ENCODE measurements at places on chromosomes 6 and 20.

- DNase-seq, result no peak
Observed at GRCh38 chr20:9068233-9068801, 570 bp upstream of the PLCB4 start.

GRCh38 chr6:93468291-93468690, 48.9 kb upstream of the EPHA7 start:
- no peak for DNase-seq

- no peak for DNase-seq
Observed at GRCh38 chr6:75747152-75747992, 1.7 kb upstream of the MYO6 start.

DNA sequence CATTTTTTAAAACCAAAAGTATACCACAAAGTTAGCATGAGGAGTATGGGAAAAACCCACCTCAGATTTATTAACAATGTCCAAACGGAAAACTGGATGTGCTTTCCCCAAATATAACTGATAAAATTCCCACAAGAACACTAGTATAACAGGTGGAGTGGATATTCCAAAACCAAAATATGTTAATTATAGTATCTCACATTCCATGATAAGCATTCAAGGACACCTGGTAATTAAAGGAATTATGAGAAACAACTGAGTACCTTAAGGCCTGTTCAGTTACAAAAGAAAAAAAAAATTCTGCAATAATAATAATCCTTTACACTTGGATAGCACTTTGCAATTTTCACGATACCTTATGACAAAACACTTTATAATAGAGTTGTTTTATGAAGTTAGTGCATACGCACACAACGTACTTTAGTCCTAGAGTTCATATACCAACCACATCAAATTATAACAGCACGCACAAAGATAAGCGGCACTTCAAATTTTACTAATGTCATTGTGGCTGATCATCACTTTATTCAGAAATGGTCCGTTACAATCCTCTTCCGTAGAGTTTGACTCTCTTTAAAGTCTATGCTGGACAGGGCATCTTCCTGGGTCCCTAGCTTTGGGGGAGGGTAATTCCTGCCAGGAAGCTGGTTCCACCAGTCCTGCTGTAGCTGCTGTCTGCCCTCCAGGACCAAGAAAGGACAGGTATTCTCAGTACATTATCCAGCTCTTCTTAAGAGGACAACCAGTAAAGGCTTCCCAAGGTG, 1.7 kb downstream of the CDK19 start:
- no peak for DNase-seq

GRCh38 chr20:55090286-55090685, 614.9 kb downstream of the DOK5 start:
- DNase-seq, result no peak

DNA sequence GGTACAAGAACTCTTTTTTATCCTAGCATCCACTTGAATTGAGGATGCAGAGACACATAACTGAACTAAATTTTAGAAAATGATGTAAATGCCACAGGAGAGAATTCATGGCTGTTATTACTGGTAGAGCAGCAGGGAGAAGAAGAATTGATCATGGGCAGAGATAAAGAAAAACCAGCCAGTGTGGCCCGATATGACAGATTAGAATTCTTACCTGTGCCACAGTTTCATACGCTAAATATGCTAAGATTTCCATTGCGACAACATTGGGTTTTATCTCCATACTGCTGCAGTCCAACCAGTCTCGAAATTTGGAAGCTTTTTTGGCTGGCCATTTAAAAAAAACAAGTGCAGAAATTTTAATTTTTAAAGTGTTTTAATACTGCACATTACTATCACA, 373.8 kb upstream of the RUNX2 start:
- no peak for DNase-seq

GRCh38 chr20:58647796-58648501, 3.1 kb upstream of the STX16 start:
- no peak for DNase-seq

GRCh38 chr20:61027218-61027617, 224.8 kb upstream of the CDH4 start:
- DNase-seq, result no peak

DNA sequence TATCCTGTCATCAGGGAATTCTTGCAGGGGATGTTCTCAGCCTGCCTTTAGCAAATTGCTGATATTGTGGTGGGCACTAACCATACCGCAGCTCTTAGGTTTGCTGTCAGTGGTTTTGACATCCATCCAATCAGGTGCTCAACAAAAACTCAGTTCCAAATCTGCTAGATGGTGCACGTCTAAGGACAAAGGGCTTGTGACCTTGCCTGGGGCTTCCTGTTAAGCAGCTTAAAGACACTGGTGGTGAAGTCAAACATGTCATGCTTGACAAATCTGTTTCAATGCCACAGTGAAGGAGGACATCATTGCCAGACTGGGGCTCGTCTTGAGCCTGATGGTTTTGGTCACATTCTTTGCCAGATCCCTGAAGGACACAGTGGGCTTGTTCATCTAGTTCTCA, 179.8 kb upstream of the NOX3 start:
- no peak for DNase-seq

GRCh38 chr6:169864148-169865020, 113.0 kb downstream of the ERMARD start:
- no peak for DNase-seq

GRCh38 chr6:2257363-2257762, 12.0 kb upstream of the GMDS start:
- no peak for DNase-seq

DNA sequence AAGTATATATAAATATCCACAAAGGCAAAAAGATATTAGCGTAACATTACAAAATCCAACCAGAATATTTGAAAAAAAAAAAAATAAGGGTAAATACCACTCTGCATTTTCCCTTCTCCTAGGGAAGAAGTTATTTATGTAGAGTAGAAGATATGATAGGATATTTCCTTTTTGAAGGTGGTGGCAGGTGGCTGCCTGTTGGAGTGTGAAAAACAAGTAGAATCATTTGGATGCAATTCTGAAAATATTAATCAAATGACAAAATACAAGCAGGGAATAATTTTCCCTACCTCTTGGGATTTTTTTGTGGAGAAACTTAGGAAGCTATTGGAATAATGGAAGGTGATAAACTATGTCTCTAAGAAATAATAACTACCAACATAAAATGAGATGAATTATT, 62.5 kb upstream of the OGFRL1 start:
- DNase-seq, result no peak

- DNase-seq, result no peak
Observed at GRCh38 chr20:52682237-52682636, 289.9 kb upstream of the TSHZ2 start.

DNA sequence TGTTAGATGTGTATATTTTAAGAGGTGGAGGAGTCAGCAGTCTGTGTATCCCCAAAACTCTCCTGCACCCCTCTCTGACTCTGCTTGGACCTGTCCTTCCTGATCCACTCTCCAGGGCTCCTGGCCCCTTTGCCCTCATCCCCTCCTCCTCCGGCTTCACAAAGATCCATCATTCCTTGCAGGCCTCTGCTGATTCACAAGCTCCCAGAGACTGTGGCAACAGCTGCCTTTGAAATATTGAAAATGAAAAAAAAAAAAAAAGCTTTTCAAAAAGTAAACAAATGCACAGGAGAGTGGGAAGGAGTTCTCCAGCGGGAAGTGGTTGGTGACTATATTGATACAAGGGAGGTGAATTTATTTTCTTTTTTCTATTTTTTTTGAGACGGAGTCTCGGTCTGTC, 330.2 kb upstream of the SULF2 start:
- DNase-seq, result no peak

DNA sequence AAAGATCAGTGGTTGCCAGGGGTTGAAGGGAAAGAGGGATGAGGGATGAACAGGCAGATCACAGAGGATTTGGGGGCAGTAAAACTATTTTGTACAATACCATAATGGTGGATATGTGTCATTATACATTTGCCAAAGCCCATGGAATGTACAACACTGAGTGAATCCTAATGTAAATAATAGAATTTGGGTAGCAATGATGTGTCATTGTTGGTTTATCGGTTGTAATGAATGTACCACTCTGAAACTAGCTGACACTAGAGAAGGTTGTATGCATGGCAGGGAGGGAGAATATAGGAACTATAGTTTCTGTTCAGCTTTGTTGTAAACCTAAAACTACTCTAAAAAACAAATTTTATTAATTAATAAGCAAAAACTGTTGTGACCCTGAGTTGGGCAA, 17.8 kb upstream of the ASF1A start:
- DNase-seq, result no peak

DNA sequence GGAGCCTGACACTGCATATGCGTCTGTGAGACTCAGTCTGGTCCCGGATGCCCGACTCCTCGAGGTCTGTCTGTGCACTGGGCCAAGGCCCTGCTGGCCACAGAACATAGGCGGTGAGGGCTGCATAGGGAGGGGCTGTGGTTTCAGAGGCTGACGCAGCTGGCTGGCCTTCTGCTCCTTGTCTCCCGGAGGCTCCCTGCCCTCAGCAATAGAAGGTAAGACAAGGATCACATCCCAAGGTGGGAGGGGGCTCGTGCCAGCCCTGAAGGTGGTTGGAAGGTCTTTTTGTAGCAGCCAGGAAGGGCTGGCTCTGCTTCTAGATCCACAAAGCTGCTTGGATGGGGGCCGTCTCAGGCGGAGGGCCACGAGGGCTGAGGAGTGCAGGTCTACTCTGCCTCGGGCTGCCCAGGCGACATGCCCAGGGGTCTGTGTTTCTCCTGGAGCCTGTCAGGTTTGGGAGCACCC, 239.8 kb upstream of the SULF2 start:
- DNase-seq, result no peak

DNA sequence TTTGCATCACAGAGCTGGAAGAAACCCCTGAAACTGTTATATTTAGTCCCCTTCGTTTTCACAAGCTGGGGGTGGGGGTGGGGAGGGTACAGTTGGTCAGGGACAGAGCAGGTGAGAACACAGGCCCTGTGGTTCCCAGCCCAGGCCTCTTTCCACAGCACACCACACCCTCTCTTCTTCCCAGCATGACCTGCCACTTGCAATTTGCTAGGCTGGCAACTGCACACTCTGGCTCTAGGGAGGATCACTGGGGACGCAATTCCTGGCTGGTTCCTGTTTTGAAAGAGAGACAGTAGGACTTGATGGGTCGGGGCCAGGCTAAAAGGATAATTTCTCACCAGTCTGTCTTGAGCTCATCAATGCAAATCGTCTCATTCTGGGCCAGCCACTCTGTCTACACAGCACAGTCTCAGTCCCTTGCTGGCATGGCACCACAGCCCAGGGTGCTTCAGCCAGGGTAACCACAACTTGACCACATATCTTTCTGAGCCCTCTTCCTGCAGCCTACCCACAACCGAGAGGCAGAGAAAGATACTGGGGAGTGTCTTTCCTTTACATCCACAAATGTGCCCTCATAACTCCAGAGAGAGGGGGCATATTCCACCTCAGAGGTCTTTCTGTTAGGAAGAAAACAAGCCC, 41.7 kb upstream of the EMILIN3 start:
- DNase-seq, result no peak

GRCh38 chr6:134281388-134281787, 36.5 kb downstream of the SGK1 start:
- DNase-seq, result no peak

GRCh38 chr6:36692220-36692619, 5.4 kb upstream of the RAB44 start:
- DNase-seq, result no peak

DNA sequence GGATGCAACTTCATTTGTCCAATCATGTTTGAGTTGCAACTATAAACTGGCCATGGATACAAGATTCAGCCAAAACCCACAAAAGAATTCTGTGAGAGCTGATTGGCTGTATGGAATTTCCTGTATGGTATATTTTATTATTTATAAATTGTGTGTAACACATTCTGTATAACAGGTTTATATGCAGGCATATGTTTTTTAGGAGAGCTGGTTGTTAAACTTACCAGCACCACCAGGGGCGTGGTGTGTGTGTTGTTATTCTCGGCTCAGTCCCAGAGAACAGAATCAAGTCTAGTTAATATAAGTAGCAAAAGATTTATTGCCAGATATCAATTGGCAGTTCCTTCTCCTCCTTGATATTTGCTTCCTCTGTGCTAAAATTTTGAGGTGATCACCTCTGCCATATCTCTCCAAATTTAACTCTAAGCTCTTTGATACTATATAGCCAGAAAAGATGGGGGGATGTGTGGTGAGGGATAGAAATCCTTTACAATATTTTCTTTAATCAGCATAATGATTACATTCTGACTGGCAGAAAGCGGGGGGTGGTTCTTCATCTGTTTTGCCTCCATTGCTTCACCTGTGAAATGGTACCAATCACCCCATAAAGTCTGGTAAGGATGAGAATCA, 22.9 kb downstream of the CNBD2 start:
- peak; percentile 58 for DNase-seq

GRCh38 chr20:21136015-21136732, 10.3 kb downstream of the KIZ start:
- DNase-seq, result no peak

GRCh38 chr20:50844430-50845100, 49.7 kb downstream of the BCAS4 start:
- DNase-seq, result no peak

DNA sequence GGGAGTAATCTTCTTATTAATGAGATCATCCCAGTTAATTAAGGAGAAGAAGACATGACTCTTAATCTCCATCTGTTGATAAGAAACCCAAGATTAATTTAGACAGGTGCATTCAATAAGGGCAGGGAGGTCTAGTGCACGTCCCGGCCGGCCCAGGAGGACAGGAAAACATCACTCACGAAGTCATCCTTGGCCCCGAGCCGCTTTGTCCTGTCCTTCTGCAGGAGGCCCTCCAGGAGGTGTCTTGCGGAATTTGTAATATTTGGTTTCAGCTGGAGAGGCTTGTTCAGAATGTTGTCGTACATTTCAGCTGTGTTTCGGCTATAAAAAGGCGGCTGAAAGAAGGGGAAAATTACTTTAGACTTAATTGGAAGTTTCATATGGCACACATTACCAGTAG, 118.4 kb upstream of the SLC2A12 start:
- DNase-seq, result no peak

DNA sequence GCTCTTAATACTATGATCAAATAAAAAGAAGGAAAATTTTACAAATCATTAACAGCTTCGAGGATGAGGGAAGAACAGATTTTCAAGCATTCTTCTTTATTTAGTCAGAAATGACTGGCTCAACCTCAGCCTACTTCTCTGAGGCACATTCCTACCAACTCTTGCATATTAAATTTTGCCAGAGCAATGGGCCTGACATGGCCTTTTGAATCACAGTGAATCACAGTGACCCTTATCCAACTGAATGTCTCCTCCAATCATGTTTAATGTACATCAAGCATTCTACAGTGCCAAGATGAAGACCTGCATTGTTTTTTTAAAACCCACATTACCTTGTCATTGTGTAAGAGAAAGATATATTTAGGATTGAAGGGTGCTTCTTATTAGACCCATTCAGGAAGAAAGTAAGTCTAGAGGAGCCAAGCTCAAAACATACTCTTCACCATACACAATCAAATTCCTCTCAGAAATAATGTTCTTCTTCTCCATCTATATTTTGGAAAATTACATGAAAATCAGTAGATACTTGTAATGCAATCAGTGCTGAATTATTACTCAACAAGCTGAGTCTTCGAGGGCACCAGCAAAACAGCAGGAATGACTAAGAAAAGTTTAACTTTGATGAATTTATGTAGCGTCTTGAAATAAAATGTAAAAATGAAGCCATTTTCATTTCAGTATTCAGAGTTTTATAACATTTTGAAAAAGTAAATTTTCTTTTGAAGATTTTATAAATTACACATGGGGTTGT, 44.1 kb upstream of the MOXD1 start:
- no peak for DNase-seq
